ENCODE measurements at places on chromosomes 13 and 19.

DNA sequence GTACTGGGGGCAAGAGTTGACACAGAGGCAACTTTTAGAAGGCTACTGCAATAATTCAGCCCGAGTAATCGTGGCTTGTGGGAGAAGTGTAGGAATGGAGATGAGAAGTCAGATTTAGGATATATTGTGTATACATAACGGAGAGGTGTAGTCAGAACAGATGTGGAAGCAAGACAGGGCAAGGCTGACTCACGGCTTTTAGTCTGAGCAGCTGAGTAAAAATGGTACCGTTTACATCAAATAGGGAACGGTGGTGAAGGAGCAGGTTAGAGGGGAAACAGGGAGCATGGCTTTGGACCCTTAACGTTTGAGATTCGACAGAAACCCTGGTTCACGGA is 796 bp upstream of the LSM14A start:
- no peak for DNase-seq

DNA sequence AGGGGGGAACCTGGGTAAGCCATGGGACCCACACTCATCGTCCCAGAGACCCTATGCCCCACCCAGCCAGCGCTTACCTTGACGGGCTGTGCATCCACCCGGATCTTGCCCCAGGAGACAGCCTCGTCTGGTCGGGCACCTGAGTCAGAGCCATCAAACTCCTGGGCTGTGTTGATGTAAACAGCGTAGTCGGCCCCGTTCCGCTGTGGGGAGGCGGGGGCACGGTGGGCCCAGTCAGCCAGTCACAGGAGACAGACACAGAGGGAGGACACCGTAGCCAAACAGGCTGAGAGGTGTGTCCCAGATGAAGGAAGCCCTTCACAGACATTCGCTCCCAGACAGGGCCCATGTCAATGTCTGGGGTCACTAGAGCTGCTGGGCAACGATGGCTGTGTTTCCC is 5.7 kb downstream of the DHPS start:
- no peak for DNase-seq

DNA sequence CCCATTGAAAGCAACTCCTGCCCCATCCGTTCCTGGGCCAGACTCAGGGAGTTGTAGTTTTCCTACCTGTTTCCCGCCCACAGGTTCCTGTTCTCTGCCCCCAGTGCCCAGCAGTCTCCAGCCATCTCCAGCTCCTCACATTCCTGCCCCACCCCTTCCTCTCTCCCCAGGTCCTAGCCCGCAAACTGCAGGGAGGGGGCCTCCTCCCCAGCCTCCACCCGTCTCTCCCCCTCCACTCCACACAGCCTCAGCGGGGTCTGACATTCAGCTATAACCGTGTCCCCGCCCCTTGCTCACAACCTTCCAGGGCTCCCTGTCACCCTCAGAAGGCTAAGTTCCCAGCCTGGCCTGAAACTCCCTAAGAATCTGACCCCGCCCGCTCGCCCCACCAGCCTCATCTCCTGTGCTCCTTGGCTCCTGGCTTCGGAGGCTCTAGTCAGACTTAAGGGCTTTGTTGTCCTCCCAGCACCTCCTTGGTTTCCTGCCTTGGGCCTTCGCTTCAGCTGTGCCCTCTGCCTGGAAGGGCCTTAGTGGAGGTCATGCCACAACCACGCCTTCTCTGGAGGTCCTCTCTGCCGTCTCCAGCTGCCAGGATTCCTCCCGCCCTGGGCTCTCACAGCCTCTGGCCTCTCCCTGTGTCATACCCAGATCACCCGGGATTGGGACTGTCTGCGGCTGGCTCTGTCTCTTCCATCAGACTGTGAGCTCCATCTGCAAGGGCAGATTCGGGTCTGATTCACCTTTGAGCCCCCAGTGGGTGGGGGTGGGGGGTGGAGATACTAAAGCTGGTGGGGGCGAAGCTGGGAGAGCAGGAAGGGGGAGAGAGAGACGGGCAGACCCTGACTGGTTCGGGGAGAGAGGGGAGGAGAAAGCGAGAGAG is 5.1 kb upstream of the SPACA6 start:
- no peak for DNase-seq

- no peak for DNase-seq
Measured at GRCh38 chr19:4016486-4016885, 8.9 kb downstream of the PIAS4 start.
